CD4-positive, alpha-beta T cell treated with Interleukin-17A for 1 hour (primary cell): ENCODE measurements at places on chromosomes 12 and 14.
A peak's percentile ranks its signal among the peaks of the same experiment; 100 is the strongest.

DNA sequence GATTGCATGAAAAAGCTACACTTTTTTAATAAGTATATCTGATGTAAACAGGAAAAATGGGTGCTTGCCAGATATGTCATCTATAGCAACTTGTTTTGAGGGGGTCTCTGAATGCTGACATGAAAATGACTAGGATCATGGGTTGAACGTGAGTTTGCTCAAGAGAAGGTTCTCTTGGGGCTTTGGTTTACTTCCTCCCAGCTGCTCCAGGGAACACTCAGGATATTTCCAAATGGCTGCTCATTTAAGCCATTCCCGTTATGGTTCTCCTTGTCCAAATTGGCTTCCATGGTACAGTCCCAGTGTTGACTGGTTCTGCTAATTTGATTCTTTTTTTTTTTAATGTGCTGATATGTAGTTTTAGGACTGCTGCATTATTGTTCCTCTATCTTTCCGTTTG lies 118.3 kb downstream of the ETV6 start:
- DNase-seq, result no peak

DNA sequence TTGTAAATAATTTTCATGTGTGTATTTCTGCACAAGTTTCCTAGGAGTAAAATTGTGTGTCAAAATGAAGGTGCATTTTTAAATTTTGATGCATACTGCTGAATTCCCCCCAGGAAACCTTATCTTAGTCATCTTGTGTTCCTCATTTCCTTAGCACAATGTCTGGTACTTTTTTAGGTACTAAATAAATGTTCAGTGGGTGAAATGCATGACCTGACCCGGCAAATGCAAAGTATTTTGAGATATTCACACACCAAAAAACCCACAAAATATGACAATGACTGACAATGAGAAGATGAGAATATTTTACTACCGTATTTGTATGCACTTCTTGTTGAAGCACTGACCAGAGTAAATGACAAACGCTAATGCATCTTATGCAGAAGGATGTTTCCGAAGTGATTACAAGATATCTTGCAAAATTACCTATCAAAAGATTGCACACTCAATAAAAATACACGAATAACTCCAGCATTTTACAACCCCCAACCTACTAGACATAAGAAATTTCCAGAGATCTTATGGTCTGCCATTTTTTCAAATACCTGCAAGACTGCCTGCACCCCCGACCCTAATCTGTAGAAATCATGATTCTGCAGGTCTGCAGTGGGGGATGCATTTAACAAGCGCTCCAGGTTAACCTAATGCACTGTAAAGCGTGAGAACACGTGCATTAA lies 895 bp upstream of the PRKAB1 start:
- DNase-seq, result no peak

DNA sequence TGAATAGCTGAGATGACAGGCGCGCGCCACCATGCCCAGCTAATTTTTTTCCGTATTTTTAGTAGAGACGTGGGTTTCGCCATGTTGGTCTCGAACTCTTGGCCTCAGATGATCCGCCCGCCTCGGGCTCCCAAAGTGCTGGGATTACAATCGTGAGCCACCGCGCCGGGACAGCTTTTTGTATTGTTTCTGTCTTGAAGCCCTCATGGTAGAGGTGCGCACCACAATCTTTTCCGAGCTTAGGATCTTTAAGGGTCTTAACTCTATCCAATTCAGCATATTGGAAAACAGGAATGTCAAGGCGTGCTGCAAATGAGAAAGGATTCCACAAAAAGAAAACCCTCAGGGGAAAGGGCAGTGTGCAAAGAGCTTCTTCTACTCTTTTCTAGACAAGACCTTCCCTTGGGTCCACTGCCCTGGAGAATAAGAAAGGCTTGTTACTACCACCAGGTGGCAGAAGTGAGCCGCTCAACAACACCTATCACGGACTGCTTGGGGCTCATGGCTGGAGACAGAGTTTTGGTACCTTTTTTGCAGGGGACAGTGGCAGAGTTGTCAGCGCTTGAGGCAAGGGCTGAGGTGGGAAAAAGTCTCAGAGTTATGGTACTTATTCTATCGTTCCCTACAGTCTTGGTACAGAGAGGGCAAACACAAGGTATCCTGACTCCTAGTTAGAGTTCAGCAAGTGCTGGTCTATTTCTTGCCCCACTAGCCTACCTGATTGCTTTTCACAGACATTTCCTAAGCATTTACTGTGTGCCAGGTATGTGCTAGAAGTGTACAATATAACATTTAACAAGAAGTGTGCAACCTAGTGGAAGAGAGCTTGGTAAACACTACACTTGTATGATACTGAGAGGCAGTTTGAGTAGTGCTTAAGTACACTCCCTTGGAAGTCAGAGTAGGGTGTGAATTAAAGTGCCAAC lies 16.4 kb upstream of the SP7 start:
- peak; percentile 91 for DNase-seq

DNA sequence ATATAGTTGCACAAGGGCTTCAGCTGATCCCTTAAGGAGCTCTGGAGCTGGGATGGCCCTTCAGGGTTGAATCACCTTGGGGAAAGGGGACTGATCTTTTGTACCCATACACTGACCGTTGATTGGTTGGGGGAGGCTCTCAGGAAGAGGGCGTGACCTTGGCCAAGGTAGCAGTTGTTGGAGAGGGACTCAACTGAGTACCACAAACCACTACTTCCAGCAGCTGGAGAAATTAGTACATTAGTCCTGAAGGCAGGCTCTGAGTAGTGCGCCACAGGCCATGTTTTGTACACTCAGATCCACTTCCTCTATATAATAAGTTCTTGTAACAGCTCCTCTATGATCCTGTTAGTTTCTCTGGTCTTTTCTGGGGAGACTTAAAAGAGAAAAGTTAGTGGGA lies 317.6 kb downstream of the CCDC91 start:
- no peak for DNase-seq

DNA sequence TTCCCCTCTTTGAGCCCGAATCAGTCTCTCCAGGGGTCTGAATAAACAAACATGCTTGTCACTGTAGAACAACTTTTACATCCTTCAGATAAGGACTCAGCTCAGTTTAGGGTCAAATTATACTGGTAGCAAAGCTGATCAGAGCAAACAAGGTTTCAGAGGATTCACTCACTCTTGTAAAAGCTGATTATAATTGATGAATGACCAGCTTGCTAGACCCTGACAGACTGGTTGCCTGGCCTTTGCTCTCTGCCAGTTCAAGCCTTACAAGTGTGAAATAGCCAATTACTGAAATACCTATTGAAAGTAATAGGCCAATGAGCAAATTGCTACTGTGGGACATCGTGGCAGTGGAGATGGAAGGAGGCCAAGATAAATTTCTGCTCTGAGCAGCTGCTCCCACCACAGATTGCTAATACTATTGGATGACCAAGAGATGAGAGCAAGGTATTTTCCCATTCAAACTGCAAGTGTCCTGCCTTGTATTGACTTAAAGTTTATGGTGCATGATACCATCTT lies 177.6 kb downstream of the PDZRN4 start:
- DNase-seq, result no peak

- no peak for DNase-seq
Measured at GRCh38 chr14:32407130-32407529, 78.0 kb downstream of the AKAP6 start.

DNA sequence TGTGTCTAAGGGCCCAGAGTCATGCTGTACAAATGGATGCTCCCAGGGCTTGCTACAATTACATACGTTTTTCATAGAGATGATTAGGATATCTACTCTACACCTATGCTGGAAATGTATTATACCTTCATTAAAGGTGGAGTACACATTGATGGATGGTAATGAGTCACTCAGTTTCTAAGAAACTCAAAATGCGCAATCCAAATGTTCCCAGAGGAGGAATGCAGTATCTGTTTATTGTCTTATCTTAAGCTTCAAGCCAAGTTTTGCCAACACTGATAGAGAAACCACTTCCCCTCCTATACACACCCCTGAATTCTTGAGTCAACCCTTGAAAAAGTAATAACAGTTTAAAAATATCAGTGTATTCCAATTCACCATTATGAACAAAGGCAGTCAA lies 266.6 kb upstream of the FAR2 start:
- DNase-seq, result no peak

DNA sequence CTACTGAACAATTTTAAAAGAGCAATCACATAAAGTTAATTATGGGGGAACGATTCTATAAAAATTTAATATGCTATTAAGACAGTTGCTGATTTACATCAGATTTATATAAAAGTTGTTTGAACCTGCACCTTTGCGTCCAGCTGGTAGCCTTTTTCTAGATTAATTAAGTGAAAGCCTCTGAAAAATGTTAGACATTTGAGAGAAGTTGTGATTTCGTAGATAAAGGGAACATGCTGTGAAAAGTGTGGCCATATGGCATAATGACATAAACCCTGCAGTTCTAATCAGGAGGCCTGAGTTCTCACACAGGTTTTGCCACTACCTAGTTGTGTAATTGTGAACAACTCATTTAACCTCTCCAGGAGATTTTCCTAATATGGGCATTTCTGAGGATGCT lies 187.2 kb downstream of the TMTC2 start:
- no peak for DNase-seq

GRCh38 chr12:123237646-123238329 lies 4.6 kb downstream of the MTRFR start:
- peak; percentile 79 for DNase-seq
